ENCODE measurements at places on chromosomes 4 and X. TPM values are rescaled to one million over a fixed set of nuclear protein-coding genes. Genes with fewer than 3 reads are reported as not detected.

GRCh38 chr4:2256781-2257191 is 5.1 kb downstream of the MXD4 start:
- H3K27me3 ChIP-seq, result no peaks in the 10 kb centered on the region
- no peak overlapping the region for H3K4me3 ChIP-seq
- no peak for DNase-seq
- peak overlapping the region; percentile 14 for H3K27ac ChIP-seq
- H3K36me3 ChIP-seq, result no peaks in the 10 kb centered on the region

GRCh38 chr4:48047896-48048295 is 31.3 kb downstream of the NIPAL1 start:
- peaks cover 35% of the 10 kb centered on the region for H3K4me1 ChIP-seq
- H3K27me3 ChIP-seq, result peaks cover 34% of the 10 kb centered on the region
- H3K4me3 ChIP-seq, result peak overlapping the region; percentile 36
- peak overlapping the region; percentile 47 for H3K27ac ChIP-seq

GRCh38 chrX:119895843-119896326 is at the start of gene AKAP14:
Gene AKAP14 (plus strand): TSS chrX:119895893. CDS start chrX:119903224, 7,331 bp downstream.
- DNase-seq, result no peak
- no peaks in the 10 kb centered on the region for H3K36me3 ChIP-seq
- H3K4me3 ChIP-seq, result no peak within 1 kb of the TSS
- no peaks in the 10 kb centered on the region for H3K27me3 ChIP-seq
- no peak within 1 kb of the TSS for H3K27ac ChIP-seq

DNA sequence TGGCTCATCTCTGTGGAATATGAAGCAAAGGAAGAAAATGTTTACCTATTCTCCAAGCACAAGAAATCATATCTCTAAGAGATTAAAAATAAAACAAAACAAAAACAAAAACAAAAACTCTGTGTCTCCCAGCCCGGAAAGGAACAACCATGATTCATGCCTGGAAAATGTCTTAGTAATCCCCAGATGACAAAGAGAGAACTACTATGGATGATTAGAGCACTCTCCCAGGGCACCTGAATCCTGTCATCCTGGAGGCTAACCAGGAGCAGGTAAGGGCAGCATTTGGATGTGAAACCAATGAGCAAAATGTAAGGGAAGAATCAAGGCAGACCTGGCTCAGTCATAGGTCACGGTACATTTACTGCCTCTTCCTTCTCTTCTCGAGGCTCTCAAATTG is 1.7 kb upstream of the AKAP4 start:
- H3K27me3 ChIP-seq, result peaks cover under 1% of the 10 kb centered on the region

GRCh38 chr4:37641886-37642849 is 44.0 kb downstream of the RELL1 start:
- H3K4me3 ChIP-seq, result peak overlapping the region; percentile 28
- no peaks in the 10 kb centered on the region for H3K27me3 ChIP-seq
- H3K4me1 ChIP-seq, result peaks cover 11% of the 10 kb centered on the region

- peaks cover 46% of the 10 kb centered on the region for H3K27me3 ChIP-seq
- peaks cover 7% of the 10 kb centered on the region for H3K36me3 ChIP-seq
- no peak overlapping the region for H3K4me3 ChIP-seq
- no peaks in the 10 kb centered on the region for H3K4me1 ChIP-seq
- DNase-seq, result no peak
Observed at GRCh38 chr4:76799140-76799539, 98.8 kb downstream of the SOWAHB start.

DNA sequence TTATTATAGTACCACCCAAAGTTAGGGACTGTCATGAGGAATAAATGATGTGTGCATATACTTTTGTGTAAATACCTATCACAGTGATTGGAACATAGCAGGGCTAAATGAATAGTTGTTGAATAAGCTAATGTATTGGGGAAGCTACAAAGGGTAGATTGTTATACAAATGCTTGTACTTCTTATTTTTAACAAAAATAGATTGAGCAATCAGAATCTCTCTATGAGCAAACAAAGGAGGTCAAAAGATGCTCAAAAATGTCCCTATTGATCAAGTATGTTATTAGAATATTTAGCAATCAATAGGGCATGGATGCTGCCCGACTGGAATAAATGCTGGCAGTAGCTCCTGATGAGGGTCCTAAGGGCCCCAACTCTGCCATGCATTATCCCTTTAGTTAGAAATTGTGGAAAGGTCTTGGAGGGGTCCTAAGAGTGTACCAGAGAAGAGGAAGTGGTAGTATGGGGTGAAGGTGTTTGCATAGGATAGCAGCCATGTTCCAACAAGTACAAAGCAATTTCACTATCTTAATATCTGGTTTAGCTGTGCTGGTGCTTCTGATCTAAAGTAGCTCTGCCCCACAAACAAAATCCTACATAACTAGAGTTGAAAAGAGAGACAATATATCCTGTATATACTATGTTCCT is 33.1 kb upstream of the TAPT1 start:
- H3K4me3 ChIP-seq, result no peak overlapping the region
- peaks cover 2% of the 10 kb centered on the region for H3K36me3 ChIP-seq
- no peak for DNase-seq
- peaks cover 10% of the 10 kb centered on the region for H3K4me1 ChIP-seq
- no peak overlapping the region for H3K27ac ChIP-seq
- H3K27me3 ChIP-seq, result no peaks in the 10 kb centered on the region

- no peak for DNase-seq
- H3K4me1 ChIP-seq, result no peaks in the 10 kb centered on the region
- no peaks in the 10 kb centered on the region for H3K36me3 ChIP-seq
- no peak overlapping the region for H3K27ac ChIP-seq
Observed at GRCh38 chr4:18847249-18847890, 825.8 kb upstream of the LCORL start.

- peaks cover 33% of the 10 kb centered on the region for H3K27me3 ChIP-seq
- H3K36me3 ChIP-seq, result no peaks in the 10 kb centered on the region
Observed at GRCh38 chr4:119746951-119747350, 118.3 kb upstream of the PDE5A start.

- H3K27ac ChIP-seq, result no peak overlapping the region
- peaks cover 4% of the 10 kb centered on the region for H3K36me3 ChIP-seq
- DNase-seq, result no peak
- H3K4me3 ChIP-seq, result no peak overlapping the region
Observed at GRCh38 chr4:26022346-26023202, 108.6 kb downstream of the SMIM20 start.

- H3K27ac ChIP-seq, result peak overlapping the region; percentile 96
Observed at GRCh38 chr4:47913861-47914219, 543 bp downstream of the NFXL1 start.

GRCh38 chr4:3484057-3484973 is 21.2 kb downstream of the DOK7 start:
- H3K4me3 ChIP-seq, result no peak overlapping the region
- no peak for DNase-seq
- peaks cover 32% of the 10 kb centered on the region for H3K27me3 ChIP-seq
- H3K4me1 ChIP-seq, result peaks cover 7% of the 10 kb centered on the region
- no peaks in the 10 kb centered on the region for H3K36me3 ChIP-seq
- H3K27ac ChIP-seq, result no peak overlapping the region

DNA sequence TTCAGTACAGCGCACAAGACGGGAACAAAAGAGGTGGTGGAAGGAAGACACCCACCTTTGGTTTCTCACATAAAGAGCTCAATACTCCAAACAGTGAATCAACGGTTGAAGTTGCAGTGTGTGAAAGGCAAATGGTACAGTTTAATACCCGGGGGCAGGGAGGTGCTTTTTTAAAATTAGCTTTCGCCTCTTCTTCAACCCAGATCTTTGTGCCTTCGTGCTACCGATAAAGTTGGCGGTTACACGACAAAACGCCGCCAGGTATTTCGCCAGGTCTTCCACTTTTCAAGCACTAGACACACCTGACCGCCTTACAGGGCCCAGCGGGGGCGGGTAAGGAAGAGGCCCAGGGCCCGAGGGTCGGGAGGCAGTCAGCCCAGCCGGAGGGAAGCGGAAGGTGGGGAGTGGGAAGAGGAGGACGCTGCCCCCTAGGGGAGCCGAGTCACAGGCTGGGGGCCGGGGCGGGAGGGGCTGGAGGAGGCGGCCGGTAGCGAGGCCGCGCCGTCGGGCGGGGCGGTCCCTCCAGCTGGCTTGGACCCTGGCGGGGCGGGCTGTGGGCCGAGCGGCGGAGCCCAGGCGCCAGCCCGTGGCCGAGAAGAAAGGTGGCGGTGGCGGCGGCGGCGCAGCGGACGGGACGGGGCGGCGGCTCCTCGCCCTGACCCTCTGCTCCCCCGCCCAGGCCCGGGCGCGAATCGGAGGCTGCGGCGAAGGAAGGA is 16.0 kb downstream of the UTP3 start:
- H3K27me3 ChIP-seq, result no peaks in the 10 kb centered on the region
- H3K36me3 ChIP-seq, result no peaks in the 10 kb centered on the region
- peak overlapping the region; percentile 93 for H3K27ac ChIP-seq
- peak overlapping the region; percentile 94 for H3K4me3 ChIP-seq

- H3K4me3 ChIP-seq, result no peak overlapping the region
- peaks cover 3% of the 10 kb centered on the region for H3K36me3 ChIP-seq
- H3K27me3 ChIP-seq, result peaks cover 42% of the 10 kb centered on the region
- no peak for DNase-seq
- peaks cover 1% of the 10 kb centered on the region for H3K4me1 ChIP-seq
Observed at GRCh38 chr4:41280010-41280409, 23.3 kb downstream of the UCHL1 start.

DNA sequence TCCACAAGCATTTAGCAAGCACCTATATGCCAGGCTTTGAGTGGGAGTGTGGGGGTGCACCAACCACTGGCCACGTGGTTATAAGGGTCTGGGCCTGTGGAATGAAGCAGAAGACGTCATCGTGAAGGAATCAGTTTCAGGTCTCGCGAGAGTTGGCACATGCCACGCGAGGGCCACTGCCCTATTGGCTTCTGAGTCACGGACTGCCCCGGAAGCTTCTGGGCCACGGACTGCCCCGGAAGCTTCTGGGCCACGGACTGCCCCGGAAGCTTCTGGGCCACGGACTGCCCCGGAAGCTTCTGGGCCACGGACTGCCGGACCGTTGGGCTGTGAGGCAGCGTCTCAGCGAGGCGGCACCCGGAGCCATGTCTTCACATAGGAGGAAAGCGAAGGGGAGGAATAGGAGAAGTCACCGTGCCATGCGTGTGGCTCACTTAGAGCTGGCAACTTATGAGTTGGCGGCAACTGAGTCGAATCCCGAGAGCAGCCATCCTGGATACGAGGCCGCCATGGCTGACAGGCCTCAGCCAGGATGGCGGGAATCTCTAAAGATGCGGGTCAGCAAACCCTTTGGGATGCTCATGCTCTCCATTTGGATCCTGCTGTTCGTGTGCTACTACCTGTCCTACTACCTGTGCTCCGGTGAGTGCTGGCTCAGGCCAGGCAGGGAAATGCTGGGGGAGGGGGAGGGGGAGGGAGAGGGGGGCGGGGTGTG is at the start of gene FMR1NB:
FMR1NB (plus strand) TSS at position 300 of the 715 bp plus-strand sequence; CDS start at position 366, 66 bp downstream.
- H3K4me1 ChIP-seq, result no peaks in the 10 kb centered on the region
- H3K36me3 ChIP-seq, result no peaks in the 10 kb centered on the region
- H3K4me3 ChIP-seq, result no peak within 1 kb of the TSS
- H3K27ac ChIP-seq, result no peak within 1 kb of the TSS
- no peak for DNase-seq
- H3K27me3 ChIP-seq, result no peaks in the 10 kb centered on the region

DNA sequence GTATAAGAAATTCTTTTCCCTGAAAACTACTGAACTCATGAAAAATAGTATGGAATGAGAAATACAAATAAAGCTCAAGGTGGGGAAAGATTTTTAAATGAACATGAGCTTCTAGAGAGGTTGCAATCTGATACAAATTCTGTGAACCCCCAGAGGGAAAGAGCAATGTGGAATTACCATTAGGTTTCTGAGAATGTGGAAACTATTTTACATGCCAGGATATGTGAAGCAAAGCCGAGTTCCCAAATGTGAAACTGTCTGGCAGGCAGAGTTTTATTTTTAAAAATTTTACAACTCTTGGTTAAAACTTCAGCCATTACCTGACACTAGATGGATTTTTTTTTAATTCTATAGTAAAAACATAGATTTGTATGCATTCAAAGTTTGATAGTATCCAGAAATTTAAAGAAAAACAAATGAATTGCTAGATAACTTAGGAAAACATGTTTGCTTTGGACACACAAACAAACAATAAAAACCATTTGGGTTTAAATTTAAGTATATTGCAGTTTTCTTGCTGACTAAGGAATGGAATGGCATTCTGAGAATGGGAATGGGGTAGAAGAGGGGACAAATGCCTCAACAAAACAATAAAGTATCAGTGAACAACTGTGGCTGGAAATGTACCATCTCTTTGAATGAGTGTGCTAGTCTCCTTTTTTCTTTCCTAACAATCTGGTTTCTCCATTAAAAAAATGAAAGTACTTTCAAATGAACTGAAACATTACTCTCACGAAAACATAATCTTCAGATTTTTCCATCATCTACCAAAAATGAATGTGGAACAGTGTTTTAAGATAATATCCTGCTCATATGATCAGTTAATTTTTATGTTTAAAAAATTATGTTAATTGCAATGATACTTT is 99.6 kb downstream of the PCDH18 start:
- H3K4me1 ChIP-seq, result no peaks in the 10 kb centered on the region
- no peak for DNase-seq
- no peaks in the 10 kb centered on the region for H3K27me3 ChIP-seq
- no peak overlapping the region for H3K27ac ChIP-seq

GRCh38 chr4:106186201-106186600 is 129.8 kb downstream of the TBCK start:
- no peaks in the 10 kb centered on the region for H3K27me3 ChIP-seq
- DNase-seq, result no peak
- H3K4me3 ChIP-seq, result no peak overlapping the region

- H3K27me3 ChIP-seq, result no peaks in the 10 kb centered on the region
- no peak for DNase-seq
- H3K36me3 ChIP-seq, result no peaks in the 10 kb centered on the region
Observed at GRCh38 chr4:111849746-111850284, 295.4 kb upstream of the FAM241A start.

DNA sequence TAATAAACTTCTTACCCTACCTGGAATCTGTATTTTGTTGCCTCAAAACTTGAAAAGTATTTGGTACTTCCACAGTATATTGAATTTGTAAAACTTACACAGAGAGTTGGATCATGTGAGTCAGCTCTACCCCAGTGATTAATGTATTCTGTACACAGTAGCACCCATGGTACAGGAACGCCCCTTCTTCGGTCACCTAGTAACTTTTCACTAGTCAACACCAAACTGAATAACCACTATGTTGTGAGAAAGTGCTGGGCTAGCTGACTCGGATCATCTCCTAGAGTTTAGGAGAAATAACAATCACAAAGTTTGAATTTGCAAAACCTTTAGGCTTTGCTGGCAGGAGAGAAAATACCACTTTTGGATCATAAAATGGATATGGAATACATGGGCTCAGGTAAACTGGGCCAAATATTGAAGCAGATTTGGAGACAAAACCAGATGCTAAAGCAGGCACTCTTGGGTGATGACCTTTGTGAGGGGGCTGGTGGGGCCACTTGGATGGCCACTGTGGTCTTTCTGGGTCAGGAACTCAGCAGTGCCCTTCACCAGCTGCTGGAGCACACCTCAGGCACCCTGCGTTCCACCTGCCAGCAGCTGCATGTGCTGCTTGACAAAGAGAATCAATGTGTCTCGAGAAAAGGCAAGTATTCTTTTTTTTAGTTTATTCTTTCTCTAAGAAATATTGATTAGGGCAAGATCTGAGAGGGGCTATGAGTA is at the start of gene DTHD1:
DTHD1 (plus strand) TSS at position 233 of the 723 bp plus-strand sequence; CDS start at position 376, 143 bp downstream.
- peak within 1 kb of the TSS; percentile 10 for H3K4me3 ChIP-seq
- DNase-seq, result no peak
- peaks cover 15% of the 10 kb centered on the region for H3K27me3 ChIP-seq
- peaks cover 17% of the 10 kb centered on the region for H3K4me1 ChIP-seq

LIN54 gene
- 16.8 TPM for total RNA-seq

CT55 gene
- not detected for total RNA-seq

FAM114A1 gene
- total RNA-seq, result not detected

TRIM61 gene
- 0.45 TPM for total RNA-seq

FAAH2 gene
- total RNA-seq, result 11.8 TPM

SMARCA1 gene
- 0.07 TPM for total RNA-seq

WDR17 gene
- total RNA-seq, result 1.8 TPM

MSANTD1 gene
- total RNA-seq, result 1.7 TPM

AFP gene
- not detected for total RNA-seq

ADGRG4 gene
- total RNA-seq, result not detected

KLB gene
- 0.05 TPM for total RNA-seq

CXCL10 gene
- total RNA-seq, result not detected
